ENCODE measurements at places on chromosomes 7 and 10. TPM values are rescaled to one million over a fixed set of nuclear protein-coding genes. Genes with fewer than 3 reads are reported as not detected.

Gene GIMAP5
- total RNA-seq: 0.54 TPM

Gene AKR1C4
- not detected for total RNA-seq

Gene MSMB
- not detected for total RNA-seq

Gene SORCS3
- total RNA-seq: not detected

Gene CFAP69
- total RNA-seq: not detected

Gene C10orf62
- not detected for total RNA-seq

Gene ERVW-1
- total RNA-seq: not detected

Gene GIMAP1
- 0.29 TPM for total RNA-seq

Gene GATAD1
- total RNA-seq: 30.6 TPM

Gene SMARCD3
- not detected for total RNA-seq

All from activated B cell treated with CpG ODN at 0.5 μM for 24 hours (primary cell).